ENCODE measurements at places on chromosomes 7 and 10.

DNA sequence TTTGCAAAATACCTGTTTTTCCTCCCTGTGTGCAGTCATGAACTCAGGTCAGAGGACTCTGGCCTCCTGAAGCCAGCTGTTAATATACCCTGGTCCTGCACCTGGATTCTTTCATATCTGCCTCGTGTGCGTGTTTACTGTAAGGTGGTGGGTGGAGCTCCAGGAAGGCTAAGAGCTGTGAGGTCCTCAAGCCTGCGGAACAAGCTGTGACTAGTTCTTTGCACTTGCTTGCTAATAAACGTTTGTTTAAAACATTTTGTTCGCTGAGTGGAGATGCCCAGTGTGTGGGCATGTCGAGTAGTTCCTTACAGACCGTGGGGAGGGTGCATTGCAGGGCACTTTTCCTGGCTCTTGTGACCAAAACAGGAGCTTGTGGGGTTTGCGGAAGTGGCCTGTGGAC, 139.0 kb downstream of the DOCK1 start:
- no peak for DNase-seq

DNA sequence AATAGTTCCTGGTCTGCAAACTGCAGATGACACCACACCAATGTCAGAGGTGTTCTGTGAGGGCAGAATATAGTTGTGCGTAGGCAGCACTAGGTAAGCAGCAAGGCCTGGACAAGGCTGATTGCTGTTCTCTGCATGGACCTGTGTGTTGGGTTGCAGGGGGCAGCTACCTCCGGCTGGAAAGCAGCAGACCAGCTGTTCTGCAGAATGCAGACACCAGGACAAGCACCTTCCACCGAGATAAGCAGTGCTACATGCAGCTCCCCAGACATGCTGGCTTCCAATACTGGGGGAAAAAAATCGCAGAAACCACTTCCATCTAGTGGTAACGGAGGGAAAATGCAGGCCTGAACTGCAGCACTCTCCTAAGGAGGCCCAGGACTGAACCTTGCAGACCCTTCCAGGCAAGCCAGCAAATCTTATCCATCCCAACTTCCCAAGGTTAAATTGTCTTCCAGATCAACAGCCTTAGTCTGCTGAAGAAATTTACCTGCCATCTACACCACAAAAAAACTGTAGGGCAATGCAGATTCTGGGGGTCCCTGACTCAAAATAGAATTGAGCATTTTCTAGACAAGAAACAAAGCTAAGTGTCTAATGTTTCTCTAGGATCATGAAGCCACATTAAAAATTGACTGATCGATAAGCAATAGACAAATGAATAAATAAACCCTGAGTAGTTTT, 50.5 kb upstream of the COBL start:
- DNase-seq = no peak

DNA sequence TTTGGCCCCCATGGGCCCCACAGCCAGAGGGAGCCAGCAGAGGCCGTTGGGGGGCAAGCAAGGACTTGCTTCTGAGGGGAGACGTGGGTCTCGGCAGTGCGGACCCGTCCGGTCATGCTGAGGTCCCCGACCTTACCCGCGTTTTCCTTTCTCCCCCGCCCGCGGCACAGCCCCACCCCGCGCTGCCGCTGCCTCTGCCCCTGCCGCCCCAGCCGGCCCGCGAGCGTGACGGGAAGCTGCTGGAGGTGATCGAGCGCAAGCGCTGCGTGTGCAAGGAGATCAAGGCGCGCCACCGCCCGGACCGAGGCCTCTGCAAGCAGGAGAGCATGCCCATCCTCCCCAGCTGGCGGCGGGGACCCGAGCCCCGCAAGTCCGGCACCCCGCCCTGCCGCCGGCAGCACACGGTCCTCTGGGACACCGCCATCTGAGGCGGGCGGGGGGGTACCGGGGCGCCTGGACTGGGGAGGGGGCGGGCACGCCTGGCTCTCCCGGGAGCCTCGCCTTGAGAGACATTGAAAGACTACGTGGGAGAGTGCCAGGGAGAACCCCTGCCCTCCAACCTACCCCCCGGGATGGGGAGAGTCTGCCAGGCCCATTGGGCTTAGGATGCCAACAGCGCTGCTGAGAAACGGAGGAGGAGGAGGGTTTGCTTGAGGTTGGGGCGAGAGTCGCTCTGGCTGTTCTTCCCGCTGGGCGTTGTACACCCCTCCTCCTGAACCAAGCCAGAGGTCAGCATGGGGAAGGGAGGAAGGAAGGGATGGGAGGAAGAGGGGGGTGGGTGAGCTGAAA, 9.9 kb downstream of the NYAP1 start:
- peak; percentile 32 for DNase-seq

DNA sequence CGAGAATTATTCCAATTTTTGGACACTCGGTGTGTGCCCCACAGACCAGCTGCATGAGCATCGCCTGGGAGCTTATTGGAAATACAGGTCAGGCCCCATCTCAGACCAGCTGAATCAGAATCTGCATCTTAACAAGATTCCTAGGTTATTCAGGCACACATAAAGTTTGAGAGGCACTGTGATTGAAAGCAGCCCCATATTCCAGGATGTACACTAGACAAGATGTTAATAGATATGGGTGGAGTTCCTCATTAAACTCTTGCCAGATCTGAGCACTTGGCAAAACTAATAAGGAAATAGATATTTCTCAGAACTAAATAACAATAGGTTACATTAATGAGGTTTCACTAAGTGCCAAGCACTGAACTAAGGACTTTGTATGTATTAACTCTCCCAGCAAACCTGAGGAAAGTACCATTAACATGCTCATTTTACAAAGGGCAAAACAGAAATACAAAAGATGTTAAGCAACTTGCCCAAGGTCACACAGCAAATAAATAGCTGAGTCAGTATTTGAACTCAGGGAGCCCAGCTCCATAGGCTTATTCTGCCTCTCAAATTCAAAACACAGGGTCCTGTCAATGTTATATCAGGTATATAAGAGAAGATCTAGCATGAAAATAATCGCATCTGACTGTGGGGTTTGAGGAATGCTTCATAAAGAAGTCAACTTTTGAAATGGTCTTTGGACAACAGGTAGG, 29.9 kb downstream of the PPP1R3C start:
- no peak for DNase-seq

DNA sequence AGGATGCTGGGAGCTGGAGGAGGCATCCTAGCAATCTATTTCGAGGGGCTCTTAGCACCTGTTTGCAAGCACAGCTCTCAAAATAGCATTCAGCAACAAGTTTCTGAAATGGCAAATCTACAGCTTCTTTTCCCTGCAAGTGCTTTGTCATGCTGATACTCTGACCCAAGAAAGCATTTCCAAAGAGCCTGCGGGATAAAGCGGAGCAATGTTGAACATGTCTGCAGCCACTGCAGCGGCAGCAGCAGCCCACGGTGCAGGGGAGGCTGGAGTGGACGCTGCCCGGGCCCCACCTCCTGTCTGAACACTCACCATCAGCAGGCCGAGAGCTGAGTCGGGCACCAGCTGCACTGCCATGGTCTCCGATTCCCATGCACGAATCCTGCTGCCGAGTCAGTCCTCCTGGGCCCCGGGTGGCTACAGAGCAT, 964 bp downstream of the FRMD4A start:
- no peak for DNase-seq

DNA sequence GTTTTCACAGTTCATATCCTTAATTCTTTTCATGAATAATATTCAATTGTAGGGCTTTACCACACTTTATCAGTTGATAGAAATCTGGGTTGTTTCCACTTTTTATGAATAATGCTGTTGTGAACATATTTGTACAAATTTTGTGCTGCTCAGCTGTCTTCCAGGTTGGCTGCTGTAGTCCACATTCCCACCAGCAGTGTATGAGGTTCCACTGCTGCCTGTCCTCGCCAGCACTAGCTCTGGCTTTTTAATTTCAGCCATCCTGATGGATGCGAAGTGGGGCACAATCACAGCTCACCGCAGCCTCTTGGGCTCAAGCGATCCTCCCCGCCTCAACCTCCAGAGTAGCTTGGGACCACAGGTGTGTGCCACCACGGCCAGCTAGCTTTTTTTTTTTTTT, 32.8 kb downstream of the NUDT5 start:
- DNase-seq = no peak

- no peak for DNase-seq
Observed at GRCh38 chr7:82701949-82702348, 258.4 kb upstream of the CACNA2D1 start.

- no peak for DNase-seq
Observed at GRCh38 chr10:24382979-24383663, 174.2 kb downstream of the KIAA1217 start.

- no peak for DNase-seq
Observed at GRCh38 chr7:77786018-77786417, 12.2 kb downstream of the TMEM60 start.

- DNase-seq = no peak
Observed at GRCh38 chr7:30255064-30255769, 29.2 kb upstream of the ZNRF2 start.

- DNase-seq = no peak
Observed at GRCh38 chr10:69181433-69181832, 1.4 kb downstream of the SUPV3L1 start.

- DNase-seq = no peak
Observed at GRCh38 chr10:26837139-26837538, 23.6 kb downstream of the ABI1 start.

DNA sequence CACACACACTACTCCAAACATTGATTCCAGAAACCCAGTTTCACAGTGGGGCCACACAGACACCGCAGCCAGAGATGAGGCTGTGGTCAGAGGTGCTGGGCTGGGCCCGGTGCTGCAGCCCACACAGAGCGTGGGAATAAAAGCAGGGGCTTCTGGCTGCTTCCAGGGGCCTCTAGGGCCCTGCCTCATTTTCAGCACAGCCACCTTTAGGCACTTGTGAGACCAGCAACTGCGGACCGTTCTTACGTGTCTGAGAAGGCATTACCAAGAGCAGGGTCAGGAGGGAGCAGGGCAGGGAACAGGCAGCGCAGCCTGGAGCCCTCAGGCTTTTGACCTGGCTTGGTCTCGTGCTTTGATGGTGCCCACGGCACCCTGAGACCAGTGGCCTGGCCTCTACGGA, 270.4 kb downstream of the DNAJB6 start:
- no peak for DNase-seq
